DMS153 (cell line): ENCODE measurements at places on chromosomes 12 and 14.

GRCh38 chr12:107093417-107094182 lies at the start of gene CRY1:
Gene CRY1, minus strand, starts transcription at chr12:107093549. Its CDS starts 588 bp downstream, at chr12:107092961.
- peak; percentile 90 for DNase-seq

GRCh38 chr14:38755036-38755435 lies 348.0 kb downstream of the SEC23A start:
- DNase-seq: no peak

DNA sequence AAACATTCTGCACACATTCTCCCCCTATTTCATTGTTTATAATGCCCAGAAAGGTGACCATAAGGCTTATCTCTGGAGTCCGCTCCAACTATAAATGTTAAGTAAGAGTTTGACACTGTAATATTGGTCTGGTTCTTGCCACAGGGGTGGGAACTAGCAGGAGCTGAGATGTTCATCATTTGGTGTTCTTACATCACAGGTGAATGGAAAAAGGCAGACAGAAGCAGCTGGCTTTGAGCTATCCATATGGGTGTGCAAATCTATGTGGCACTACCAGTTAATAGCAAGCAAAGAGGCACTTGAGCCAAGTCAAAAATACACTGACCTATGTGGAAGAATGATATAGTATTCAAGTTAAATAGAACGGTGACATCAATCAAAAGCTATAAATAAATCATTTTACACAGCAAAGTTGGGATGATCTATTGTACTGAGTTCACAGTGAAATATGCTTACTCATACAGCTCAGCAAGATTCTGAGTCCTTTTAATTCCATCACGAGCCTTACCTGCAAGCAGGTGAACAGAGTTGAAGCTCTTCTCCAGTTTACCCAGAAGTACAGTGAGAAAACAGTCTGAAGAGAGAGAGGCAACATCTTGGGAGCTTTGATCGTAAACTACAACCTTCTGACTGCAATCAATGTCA lies 43.2 kb downstream of the DUSP16 start:
- DNase-seq: no peak

DNA sequence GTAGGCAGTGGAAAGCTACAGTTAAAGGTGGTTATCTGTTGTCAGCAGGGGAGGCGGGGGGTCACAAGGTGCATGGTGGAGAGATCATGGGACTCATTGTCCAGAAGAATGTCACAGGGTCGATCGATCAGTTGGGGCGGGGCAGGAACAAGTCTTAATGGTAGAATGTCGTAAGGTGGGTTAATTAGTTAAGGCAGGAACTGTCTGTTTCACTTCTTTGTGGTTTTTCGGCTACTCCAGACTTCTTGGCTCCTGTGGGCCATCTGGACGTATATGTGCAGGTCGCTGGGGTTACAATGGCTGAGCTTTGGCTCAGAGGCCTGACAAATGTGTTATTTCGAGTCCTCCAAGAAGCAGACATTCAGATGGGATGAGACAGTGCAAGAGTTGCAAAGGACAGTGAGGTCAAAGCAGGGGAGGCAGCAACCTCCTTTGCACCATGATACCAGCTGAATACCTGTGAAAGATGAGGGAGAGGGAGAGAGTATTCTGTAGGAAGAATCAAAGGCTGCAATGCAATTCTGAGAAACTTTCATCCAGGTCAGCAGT lies 246.9 kb upstream of the TMEM132C start:
- DNase-seq: no peak

DNA sequence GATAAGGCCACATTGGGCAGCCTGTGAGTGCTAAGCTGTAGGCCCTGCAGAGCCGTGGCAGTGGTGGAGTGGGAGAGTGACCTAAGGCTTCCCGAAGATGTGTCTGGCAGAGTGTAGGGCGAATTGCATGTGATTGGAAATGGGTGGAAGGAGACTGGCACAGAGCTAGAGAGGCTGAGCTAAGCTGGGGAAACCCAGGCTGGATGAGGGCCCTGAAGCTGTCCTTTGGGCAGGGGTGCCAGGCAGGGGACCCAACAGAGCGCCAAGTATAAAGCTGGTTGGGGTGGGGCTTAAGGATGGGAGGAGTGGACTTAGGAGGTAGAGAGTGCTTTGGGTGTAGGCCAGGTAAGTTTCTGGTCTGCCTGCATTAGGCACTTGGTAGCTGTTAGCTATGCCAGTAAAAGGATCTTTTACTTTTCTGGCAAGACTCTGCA lies 47.9 kb downstream of the WDR20 start:
- no peak for DNase-seq

- peak; percentile 46 for DNase-seq
Measured at GRCh38 chr12:77049767-77050353, 15.5 kb downstream of the E2F7 start.

- DNase-seq: no peak
Measured at GRCh38 chr12:10243818-10244520, 31.3 kb downstream of the GABARAPL1 start.

DNA sequence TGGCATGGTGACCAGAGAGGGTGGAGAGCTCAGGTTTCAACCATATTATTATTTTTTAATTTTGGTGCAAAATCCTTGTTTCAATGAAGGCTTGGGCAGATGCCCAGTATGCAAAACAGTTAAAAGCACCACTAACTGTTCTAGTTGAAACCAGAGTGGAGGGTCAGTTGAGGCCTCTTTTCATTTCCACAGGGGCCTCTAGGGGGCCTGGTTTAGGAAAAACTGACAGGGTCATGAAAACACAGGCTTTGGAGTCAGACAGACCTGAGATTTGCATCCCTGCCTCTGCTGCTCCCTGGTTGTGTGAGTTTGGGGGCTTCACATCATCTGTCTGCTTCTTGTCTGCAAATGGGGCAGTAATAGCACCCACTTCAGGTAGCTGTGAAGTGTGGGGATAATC lies 3.3 kb upstream of the RPH3A start:
- no peak for DNase-seq

DNA sequence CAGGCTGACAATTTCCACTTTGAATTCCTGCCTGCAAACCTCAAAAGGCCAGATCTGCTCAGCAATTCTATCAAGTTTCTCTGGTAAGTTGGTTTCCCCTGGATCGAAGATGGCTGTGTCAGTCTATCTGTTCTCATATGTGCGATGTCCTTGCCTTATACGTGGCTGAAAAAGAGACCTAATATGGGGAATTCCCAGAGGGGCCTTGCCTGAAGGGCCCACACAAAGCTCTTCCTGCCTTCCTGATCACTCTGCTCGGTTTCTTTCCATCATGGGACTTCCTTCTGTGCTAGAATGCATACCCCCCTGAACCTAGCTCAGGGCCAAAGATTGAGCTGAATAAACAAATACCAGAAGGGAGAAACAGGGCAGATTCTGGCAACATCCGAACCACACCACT lies 13.2 kb downstream of the TCL1B start:
- DNase-seq: no peak

GRCh38 chr12:79187032-79187431 lies 322.5 kb downstream of the SYT1 start:
- peak; percentile 34 for DNase-seq

DNA sequence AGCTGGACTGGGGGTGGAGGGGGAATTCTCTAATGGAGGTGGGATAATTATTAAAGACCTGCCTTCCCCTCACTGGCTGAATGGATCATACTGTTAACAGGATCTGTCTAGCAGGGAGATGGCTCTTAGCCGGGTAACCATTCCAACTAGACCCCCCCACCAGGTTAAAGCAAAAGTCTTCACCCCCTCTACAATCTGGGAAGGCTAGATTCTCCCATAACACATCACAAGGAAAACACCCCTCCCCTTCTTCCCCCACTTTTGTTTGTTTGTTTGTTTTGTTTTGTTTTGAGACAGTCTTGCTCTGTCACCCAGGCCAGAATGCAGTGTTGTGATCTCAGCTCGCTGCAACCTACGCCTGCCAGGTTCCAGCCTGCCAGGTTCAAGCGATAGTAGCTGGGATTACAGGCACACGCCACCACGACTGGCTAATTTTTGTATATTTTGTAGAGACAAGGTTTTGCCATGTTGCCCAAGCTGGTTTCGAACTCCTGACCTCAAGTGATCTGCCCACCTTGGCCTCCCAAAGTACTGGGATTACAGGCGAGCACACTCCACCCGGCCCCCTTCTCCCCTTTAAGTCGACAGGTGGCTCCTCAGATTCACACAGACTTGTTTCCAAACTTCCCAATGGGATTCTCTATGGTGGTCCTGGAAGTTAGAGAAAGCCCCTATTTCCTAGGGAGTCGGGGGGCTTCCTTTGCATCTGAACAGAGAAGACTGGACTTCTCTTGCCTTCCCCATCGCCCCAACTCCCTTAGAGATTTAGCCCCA lies 3.5 kb upstream of the BAZ2A start:
- no peak for DNase-seq

DNA sequence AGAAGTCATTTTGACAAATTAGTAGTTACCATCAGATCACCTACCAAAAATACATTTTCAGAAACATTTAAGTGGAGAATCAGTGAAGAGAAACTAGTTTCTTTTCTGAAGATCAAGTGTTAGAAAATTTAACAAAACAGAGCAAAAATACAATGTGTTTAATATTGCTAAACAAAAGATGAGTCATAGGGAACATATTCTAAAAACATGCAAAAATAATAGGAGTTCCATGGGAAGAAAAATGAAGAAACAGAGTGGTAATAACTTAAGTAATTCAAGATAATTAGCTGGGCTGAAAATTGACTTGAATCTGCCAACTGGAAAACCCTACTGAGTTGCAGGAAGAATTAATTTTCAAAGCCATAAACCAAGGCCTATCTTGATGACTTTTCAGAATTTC lies 111.5 kb upstream of the KITLG start:
- DNase-seq: no peak

DNA sequence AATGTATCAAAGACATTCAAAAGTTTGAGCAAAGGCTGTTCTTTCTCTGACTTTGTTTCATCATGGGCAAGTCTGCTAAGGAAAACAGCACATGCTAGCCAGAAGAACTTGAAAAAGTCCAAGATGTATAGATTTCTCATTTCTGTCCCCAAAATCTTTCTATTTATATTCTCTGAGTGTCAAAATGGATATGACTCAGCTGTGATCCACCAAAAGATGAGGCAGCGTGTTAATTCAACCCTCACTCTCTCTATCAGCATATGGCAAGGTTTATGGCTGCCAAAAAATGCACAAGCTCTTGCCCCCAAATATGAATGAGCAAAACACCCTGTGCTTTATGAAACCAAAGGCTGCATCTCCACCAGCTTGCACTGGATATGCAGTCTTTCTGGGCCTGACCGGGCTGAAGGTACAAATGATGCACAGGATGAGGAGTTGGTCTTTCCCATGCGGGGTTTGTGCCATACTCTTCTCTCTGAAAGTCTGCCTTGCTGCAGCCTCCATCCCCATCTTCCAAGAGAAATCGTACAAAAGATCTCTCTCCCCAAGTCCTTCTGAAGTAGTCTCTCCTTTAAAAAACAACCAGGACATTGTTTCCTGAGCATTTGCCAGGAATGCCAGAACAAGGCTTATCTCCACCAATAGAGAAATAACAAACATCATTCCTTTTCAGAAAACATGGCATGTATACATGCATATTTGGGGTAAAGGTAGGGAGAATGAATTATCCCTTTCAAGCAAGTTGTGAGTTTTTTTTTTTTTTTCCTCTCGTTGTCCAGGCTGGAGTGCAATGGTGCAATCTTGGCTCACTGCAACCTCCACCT lies 203.4 kb downstream of the TMX1 start:
- DNase-seq: no peak

- DNase-seq: no peak
Measured at GRCh38 chr12:51323317-51323960, 535 bp downstream of the BIN2 start.

- DNase-seq: peak; percentile 73
Measured at GRCh38 chr14:41605550-41606281, 960 bp upstream of the LRFN5 start.

DNA sequence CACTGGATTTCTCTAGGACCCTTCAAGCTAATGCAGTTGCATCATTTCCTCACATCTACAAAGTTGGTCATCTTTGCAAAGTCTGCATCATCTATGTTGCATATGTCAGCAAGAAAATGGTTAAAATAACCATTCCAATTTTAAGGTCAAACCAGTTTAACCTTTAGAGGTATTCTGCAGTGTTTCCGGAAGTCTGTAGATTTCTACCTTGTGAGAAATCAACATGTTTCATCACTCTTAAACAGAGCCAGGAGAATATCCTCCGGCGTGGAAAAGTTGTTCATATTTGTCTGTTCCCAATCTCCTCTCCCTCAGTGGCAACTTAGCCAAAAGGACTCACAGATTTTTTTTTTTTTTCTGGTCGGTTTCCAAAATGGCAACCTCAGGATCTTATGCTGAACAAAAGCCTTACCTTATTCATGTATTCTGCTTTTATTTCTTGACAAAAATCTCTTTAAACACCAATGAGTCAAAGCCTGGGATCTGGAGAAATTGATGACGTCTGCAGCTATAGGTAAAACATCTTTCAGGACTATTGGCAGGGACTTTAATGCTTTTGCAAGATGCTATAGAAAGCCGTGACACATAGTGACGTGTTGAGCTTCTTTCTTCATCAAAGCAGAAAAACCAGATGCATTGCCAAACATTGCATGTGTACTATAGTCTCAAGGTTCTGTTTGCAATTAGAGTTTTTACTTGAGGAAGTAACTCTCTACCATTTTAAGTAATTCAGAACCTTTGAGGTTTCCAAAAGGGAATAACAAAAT lies 16.0 kb upstream of the CDK17 start:
- DNase-seq: no peak

DNA sequence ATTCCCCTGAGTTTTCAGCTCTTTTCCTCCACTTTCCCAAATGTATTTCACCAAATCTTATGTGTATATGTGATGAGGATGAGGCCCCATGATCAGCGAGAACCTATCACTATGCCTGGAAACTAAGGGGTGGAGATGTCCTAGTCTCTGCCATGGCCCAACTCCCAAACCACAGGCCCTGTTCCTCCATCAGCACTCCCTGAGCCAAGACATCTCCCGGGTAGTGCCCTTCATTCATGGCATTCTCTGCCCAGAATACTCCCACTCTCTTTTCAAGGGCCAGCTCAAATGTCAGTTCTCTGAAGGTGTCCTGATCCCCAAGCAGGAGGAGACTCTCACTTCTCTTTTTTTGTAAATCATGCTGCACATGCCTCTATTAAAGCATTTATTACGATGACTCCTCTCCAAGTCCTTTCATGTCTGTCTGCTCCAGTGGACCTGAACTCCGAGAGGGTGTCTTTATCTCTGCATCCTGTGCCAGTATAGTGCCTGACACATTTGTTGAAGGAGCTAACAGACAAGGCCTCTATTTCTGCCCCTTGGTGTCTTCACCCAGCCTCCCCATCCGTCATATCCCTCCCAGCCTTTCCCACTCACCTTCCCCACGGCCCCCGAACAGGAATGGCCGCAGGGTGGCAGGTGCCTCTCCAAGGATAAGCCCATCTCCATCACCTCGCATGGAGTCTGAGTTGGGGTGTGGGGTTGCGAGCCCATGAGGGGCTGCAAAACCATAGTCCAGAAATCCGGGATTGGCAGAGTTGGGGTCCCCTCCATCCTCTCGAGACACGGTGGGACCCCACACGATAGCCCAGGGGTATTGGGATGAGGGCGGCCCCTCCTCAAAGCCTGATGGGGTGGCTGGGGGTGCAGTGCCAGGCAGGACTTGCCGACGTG lies 3.7 kb downstream of the PIANP start:
- no peak for DNase-seq

GRCh38 chr12:4001841-4002240 lies 128.6 kb upstream of the PARP11 start:
- no peak for DNase-seq
